Stimulated activated CD8-positive, alpha-beta memory T cell treated with anti-CD3 and anti-CD28 coated beads, Interleukin-12 subunit alpha, Interleukin-12 subunit beta, amount 100 ng/mL, for 1 hour (primary cell): ENCODE measurements at places on chromosomes 6 and 20.

DNA sequence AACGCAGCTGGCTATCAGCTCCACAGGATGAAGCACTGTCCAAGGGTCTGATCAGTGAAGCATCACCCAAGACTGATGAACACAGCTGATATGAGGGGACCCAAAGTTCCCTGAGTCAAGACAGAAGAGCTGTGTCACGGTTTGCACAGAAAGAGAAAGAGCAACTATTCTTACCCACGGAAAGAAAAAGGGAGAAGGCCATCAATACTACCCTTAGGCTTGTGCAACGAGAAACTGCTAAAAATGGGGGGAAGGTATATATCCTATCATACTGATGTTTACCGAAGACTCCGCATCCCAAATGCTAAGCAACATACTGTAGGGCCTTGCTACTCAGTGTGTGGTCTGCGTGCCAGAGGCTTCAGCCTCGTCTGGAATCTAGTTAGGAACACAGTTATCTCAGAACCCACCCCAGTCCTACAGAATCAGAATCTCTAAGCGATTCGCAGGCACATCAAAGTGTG is 665 bp downstream of the FASTKD5 start:
- no peak for DNase-seq

DNA sequence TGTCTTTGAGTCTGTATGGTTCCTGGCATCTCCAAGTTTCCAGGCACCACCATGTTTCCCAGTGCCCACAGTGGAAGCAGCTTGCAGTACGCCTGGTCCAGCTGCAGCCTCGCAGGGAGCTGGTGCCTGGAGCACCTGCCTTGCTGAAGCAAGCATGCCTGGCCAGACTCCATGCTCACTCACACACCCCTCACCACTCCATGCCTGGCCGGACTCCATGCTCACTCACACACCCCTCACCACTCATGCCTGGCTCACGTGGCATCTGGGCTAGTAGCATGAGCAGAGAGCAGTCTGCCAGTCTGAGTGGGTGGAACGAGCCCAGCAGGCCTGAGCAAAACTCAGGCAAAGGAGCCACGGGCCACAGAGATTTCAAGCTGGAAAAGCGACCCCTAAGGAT is 214.3 kb downstream of the TFAP2C start:
- DNase-seq = no peak

DNA sequence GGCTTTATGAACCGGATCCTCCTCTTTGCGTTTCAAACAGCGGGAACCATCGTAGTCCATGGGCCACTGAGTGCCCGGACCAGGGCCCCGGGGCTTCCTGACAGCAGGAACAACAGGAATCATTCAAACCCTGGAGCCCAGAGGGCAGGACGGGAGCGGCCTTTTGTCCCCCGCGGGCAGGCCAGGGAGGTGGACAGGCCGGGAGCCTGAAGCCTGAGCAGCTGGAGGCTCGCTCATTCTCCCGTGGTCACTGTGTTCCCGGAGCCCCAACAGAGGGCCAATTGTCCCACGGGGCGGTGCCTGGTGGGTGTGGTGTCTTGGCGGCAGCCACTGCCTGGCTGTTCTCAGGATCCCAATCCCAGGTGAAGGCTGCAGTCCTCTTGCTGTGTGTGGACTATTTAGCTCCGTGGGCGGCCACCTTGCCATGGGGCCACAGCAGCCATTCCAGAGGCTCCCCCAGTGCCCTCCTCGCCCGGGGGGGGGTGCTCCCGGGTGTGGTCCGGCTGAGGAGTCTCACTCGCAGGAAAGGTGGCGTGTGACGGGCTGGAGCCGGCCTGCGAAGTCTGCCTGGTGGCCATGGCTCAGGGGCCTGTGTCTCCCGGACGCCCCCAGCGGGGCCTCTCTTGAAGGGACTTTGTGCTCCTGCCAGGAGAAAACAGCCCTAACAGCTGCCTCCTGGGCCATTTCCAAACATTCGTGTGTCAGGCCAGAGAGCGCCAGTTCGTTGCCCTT is 77.2 kb upstream of the BHLHE23 start:
- no peak for DNase-seq

DNA sequence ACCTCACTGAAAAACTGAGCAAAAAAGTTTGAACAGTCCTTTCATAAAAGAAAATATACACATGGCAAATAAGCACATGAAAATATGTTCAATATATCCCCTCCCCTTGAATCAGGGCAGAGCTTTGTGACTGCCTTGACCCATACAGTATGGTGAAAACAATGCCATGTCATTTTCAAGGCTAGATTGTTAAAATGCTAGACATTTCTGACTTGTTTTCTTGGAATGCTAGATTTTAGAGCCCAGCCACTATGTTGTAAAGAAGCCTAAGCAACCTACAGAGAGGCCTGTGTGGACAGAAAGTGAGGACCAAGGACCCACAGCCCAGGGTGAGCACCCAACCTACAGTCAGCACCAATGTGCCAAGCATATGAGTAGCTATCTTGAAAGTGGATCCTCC is 17.1 kb upstream of the ASF1A start:
- no peak for DNase-seq

DNA sequence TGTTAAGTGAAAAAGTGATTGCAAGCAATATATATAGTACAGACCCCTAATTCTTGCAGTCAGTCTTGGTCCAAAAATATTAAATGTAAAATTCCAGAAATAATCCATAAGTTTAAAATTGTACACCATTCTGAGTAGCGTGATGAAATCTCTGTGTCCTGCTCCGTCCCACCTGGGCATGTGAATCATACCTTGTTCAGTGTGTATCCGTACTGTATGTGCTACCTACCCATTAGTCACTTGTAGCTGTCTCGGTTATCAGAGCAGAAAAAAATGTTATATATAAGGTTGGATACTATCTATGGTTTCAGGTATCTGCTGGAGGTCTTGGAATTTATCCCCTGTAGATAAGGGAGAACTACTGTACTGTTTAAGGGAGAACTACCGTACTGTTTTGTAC is 16.3 kb downstream of the IRAK1BP1 start:
- no peak for DNase-seq

GRCh38 chr6:44545224-44545623 is 157.7 kb downstream of the CDC5L start:
- DNase-seq = no peak

- no peak for DNase-seq
Measured at GRCh38 chr6:11233673-11234573, 1.5 kb upstream of the NEDD9 start.
